Stimulated activated CD4-positive, alpha-beta T cell treated with anti-CD3 and anti-CD28 coated beads, Interleukin-1b, Interleukin-23, amount 100 ng/mL, for 24 hours (primary cell): ENCODE measurements at places on chromosomes 16 and 17.

GRCh38 chr17:50588391-50589049 lies 28.0 kb downstream of the CACNA1G start:
- DNase-seq, result no peak

- DNase-seq, result no peak
Observed at GRCh38 chr17:47297661-47298400, 25.9 kb upstream of the EFCAB13 start.

DNA sequence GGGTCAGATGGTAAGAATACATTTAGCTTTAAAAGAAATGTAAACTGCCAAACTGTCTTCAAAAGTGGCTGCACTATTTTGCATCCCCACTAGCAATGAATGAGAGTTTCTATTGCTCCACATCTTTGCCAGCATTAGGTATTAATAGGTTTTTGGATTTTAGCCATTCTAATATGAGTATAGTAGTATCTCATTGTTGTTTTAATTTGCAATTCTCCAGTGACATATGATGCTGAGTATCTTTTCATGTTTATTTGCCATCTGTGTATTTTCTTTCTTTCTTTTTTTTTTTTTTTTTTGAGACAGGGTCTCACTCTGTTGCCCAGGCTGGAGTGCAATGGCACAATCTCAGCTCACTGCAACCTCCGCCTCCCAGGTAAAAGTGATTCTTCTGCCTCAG lies 24.3 kb upstream of the MARCHF10 start:
- DNase-seq, result no peak

- DNase-seq, result no peak
Observed at GRCh38 chr17:18950346-18950745, 1.6 kb upstream of the SLC5A10 start.

- no peak for DNase-seq
Observed at GRCh38 chr16:87800497-87800896, 34.7 kb upstream of the KLHDC4 start.

GRCh38 chr16:87507351-87508069 lies 14.7 kb upstream of the ZCCHC14 start:
- no peak for DNase-seq

GRCh38 chr17:33924104-33924503 lies 331.0 kb upstream of the CCL2 start:
- no peak for DNase-seq

DNA sequence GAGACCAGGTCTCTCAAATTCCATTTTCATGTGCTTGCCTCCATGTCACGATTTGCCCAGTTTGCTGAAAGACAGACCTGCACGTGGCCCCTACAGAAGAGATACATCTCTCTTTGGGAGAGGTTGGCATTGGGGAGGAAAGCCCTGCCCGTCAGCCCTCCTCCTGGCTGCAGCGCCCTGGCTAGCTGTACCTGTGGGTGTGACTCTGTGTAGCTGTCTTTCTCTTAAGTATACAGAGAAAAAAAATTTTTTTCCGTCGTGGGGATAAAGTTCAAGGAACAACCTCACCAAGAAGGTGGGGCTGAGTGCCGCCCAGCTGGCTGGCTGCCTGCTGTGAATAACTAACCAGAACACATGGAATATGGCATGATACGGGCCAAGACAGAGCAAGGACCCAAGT lies 26.5 kb downstream of the TMEM98 start:
- DNase-seq, result no peak

DNA sequence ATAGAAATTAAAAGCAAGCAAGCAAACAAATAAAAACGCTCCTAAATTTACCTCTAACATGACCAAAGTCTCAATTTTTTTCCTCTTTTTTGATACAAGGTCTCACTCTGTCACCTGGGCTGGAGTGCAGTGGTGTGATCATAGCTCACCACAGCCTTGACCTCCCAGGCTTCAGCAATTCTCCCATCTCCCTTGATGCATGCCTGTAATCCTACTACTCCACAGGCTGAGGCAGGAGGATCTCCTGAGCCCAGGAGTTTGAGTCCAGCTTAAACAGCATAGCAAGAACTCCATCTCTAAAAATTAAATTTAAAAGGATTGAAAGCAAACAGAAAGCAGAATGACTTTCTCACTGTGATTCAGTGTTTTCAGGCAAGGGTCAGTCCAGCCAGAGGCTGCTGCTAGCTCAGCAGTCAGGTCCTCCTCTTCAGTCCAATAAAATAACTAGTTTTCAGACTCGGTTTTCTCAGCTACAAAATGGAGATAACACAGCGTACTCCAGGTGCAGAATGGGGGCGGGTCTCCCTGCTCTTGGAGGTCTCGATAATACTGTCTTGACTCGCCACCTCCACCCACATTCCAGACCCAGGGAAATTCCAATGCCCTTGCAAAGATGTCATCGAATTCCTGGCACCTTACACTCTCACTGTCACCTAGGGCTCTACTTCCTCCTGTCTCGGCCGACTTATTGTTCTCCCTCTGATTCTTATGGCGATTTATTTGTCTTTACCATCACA lies 20.7 kb upstream of the MRTFB start:
- DNase-seq, result no peak

GRCh38 chr16:57539072-57539796 lies 2.9 kb upstream of the CCDC102A start:
- no peak for DNase-seq

GRCh38 chr16:58034128-58034685 lies 8.7 kb downstream of the MMP15 start:
- DNase-seq, result no peak

GRCh38 chr17:63500543-63501390 lies 22.4 kb upstream of the KCNH6 start:
- no peak for DNase-seq

GRCh38 chr17:80947200-80947940 lies 44.3 kb upstream of the CHMP6 start:
- no peak for DNase-seq

- no peak for DNase-seq
Observed at GRCh38 chr17:30091771-30092170, 24.8 kb upstream of the NSRP1 start.

GRCh38 chr16:31182391-31182790 lies 2.5 kb downstream of the FUS start:
- no peak for DNase-seq

DNA sequence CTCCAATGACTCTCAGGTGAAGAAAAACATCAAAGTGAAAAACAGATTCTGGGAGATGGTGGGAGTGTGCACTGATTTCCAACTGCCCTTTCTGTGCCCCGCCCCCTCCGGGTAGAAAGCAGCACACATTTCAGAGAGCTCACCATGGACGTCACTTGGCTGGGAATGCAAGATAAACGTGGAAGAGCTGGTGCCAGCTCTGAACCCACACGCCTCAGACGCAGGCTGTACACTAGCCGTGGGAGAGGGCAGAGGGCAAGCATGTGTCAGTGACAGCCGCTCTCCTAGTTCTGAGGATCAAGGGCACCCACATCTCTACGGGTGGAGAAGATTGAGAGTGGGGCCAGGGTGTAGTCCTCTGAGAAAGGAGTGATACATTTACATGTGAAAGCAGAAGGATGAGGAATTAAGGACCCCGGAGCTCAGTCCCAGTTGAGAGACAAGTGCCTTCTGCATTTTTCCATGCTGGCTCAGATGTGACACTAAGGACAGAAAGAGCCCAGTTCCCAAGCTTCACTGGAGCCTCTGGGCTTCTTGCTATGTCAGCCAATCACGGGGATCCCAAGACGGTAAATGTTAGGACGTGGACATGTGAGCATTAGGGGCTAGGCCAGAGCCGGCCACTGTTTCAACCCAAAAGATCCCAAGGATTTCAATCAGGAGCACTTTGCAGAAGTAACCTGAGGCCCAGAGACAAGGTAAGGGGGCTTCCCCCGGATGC lies 101.3 kb downstream of the ZFHX3 start:
- no peak for DNase-seq

DNA sequence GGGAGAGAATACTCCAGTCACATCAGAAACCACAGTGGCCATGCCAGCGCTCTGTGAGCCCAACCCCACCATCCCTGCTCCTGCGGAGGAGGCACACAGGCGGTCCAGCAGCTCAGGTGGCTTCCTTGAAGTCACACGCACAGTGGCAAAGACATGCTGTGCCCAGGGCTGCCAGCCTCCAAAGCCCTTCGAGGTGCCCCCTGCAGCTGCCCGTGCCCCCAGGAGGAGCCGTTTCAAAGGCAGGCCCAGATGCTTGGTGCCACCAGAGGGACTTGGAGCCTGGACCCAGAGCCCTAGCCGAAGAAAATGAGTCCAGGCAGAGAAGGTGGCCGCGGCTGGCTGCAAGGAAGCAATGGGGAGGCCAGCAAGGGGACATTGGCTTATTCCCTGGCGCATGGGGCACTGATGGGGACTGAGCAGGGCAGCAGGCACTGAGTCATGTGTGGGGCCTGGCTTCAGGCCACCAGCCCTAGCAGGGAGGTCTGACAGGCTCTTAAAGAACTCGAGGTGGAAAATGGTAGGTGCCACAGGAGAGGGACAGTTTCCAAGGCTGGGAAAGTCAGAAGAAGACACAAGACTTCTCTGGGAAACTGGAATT lies 17.2 kb upstream of the CACNG1 start:
- no peak for DNase-seq

DNA sequence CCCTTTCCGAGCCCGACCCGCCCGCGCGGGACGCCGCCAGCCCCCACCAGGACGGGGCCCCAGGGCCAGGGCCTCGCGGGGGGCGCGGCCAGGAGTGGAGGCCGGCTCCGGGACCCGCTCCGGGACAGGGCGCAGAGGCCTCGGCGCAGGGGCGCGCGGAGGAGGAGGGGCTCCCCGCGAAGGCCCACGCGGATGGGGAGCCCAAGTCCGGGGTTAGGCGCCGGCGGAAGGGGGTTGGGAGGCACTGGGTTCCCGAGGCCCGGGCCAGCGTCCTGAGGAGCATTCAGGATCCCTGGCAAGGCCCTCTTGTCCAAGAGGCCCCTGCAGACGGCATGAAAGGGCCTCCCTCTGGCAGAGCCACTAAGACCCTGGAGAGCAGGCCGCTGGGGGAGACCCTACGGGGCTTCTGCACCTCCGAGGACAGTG lies 57.8 kb upstream of the CIBAR2 start:
- DNase-seq, result no peak
